ENCODE measurements at places on chromosomes 12 and 14.

DNA sequence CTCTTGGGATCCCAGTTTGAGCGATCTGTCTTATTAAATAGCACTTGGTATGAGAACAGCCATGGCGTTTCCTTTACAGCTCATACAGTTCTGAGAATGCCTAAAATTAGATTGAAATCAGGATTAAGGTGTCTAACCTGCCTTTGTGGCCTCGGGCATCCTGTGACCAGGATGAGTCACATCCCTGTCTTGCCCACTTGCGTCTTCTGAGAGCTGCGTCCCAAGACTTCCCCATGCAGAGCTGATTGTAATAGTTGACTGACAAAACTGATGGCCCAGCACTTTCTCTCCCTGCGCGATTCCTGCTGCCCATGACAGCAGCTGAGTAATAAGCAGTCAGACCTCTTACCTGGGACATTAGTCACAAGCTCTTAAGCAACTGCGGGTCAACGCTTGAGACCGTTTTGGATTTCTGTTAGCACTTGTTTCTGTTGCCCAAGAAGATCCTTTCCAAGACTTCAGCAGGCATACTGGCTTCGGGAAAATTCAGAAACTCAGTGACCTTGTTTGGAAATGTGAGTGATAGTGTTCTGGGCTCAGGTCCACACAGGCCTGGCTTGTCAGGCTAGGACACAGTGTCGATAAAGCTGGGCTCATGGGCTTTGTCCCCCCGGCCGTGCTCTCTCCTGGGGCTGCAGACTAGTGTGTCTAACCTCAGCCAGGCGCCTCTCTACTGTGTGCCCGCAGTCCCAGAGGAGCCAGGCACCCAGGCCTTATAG lies 169.9 kb upstream of the HIF1A start:
- no peak for DNase-seq

DNA sequence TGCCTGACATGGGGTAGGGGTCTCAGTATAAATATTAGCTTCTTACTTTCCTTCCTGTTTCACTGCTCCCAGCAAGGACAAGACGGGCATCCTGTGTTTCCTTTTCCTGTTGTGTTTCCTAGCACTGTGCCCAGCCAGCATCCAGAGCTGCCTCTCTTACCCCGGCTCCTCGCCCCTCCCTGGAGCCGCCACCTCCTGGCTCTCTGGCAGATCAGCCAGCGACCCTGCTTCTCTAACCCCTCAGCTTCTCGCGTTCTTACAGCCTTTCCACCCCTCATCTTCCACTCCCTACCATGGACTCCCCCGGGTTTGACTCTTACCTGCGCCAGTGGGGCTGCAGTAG lies 17.8 kb downstream of the HDAC7 start:
- DNase-seq, result no peak

DNA sequence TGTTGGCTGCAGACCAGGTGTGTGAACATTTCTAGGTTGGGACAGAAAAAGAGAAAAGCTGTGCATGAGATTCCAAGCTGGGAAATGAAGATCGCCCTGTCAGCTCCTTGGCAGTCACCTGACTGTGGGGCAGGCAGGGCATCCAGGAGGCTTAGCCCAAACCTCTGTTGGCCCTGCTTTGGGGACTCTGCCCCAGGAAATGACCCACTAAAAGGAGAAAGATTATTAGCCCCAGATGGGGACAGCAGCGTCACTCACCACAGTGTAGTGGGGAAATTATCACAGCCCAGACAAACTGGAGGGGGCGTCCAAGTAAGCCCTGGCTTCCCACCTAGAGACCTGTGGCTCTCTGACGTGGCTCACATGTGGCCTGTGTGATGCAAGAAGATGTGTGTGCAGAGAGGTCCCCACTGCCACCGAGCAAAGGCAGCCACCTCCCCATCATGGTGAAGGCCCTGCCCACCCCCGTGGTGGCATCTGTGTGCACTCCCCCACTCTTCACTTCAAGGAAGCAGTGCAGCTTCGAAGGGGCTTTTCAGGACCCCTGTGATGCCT lies 39.1 kb downstream of the DIO3 start:
- DNase-seq, result no peak

DNA sequence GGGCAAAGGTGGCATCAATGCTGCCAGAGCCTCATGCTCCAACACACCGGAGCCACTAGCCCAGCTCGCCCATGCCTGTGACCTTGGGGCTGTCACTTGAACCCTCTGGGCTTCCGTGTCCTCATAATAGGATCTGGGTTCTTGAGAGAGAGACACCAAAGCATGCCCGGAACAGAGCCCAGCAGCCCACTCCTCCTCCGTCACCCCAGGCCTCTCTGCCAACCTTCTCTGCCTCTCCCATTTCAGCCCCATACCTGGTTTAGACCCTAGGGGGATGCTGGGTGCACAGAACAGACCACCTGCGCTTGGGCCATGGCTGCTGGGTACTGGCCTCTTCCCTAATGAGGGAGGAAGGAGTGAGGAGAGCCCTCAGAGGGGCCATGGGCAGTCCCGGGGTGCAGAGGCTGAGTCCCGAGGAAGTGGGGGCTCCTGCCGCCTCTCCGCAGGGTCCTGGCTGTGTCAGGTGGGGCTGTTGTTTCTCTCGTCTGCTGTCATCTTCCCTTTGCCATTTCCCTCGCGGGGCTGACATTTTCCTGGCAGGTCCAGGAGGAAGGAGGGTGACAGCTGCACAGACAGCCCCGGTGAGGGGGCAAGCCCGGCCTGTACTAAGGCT lies 172.4 kb upstream of the RTL1 start:
- no peak for DNase-seq

DNA sequence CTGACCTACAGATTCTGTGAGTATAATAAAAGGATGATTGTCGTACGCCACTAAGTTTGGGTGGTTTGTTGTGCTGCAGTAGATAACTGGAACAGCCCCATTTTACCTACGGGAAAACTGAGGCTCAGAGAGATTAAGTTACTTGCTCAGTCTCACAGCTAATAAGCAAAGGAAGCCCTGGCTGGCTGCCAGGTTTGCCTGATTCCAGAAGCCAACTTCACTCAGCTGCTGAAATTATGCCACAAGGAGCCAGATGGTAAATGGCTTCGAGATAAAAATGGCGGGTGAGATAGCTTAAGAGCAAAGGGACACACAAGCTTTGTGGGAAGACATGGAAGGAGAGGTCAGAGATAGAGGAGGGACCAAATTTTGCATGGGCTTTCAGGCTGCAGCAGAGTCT lies 191.5 kb upstream of the NOS1 start:
- DNase-seq, result no peak

DNA sequence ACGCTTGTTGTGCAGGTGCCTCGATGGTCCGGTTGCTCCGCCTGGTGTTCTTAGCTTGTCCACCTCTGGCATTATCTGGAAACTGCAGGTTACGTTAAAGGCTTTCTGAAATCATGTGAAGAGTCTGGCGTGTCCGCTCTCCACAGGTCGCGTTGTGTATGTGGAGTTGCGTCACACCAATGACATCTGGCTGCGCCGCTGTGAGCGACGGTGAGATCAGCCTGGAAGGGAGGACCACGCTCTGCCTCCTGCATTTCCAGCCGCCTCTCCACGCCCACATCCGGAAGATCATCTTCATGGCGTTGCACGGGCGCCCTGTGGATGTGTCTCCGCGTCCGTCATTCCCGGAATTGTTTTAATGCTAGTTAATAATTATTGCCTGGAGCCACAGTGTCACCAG lies 50.6 kb upstream of the GALNT9 start:
- DNase-seq, result no peak

GRCh38 chr14:85811340-85811739 lies 281.4 kb downstream of the FLRT2 start:
- DNase-seq, result no peak

- no peak for DNase-seq
Observed at GRCh38 chr14:105168979-105169507, 467 bp upstream of the JAG2 start.

DNA sequence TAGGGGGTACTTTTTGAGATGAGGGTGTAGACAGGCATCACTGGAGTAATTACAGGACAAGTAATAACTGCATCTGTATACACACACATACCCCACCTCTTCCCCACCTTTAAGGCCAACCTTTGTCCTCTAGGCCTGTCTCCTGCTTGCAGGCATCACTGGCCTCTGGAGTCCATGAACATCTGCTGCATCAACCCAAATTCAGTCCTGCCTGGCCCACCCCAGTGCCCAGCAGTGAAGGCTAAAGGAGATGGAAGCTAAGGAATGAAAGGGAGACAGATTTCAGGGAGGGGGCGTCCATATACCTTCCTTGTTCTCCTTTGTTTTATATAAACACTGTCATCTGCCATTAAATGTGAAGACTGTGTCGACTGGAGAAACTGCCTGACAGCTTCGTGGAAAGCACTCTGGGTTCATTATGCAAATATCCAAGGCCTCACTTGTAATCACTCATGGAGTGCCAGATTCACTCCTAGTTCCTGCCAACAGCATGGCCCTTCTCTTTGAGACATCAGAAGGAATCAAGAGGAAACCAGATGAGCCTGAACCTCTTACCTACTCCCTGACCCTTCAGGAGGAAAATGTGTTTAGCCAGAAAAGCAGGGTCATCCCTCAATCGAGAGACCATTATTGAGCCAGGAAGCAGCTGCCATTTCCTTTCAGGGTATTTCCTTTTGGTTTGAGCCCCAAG lies 64.4 kb downstream of the SERPINA3 start:
- no peak for DNase-seq

GRCh38 chr12:121196902-121197301 lies 13.0 kb upstream of the P2RX4 start:
- DNase-seq, result no peak

DNA sequence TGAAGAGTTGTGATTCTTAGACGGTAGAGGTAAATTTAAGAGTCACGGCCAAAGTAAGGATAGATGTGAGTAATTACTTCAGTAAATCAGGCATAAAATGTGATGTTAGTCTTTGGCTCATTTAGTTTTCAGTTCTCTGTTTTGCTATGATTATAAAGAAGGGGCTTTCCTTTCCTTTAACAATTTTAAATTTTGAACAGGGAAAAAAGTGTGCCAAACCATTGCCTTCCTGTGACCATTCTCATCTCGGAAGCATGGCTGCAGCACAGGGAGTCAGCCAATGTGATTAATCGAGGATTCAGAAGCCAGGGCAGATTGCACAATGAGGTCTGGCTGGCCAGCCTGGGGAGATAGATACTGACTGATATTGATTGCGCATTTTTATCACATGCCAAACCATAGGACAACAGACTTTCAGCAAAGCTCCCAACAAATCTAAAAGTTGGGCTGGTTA lies 480.2 kb upstream of the PRICKLE1 start:
- DNase-seq, result no peak

DNA sequence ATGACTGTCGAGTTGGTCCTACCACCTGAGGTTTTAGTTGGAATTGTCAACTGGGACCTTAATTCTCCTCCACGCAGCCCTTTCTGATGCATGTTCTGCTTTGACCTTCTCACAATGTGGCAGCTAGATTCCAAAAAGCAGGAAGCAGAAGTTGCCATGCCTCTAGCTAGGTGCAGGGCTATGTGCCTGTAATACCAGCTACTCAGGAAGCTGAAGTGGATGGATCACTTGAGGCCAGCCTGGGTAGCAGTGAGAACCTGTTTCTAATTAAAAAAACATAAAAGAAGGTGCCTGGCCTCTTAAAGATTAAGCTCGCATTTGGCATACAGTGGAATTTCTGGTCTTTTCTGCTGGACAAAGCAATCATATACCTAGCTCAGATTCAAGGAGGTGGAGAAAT lies 77.1 kb downstream of the FGD4 start:
- no peak for DNase-seq

DNA sequence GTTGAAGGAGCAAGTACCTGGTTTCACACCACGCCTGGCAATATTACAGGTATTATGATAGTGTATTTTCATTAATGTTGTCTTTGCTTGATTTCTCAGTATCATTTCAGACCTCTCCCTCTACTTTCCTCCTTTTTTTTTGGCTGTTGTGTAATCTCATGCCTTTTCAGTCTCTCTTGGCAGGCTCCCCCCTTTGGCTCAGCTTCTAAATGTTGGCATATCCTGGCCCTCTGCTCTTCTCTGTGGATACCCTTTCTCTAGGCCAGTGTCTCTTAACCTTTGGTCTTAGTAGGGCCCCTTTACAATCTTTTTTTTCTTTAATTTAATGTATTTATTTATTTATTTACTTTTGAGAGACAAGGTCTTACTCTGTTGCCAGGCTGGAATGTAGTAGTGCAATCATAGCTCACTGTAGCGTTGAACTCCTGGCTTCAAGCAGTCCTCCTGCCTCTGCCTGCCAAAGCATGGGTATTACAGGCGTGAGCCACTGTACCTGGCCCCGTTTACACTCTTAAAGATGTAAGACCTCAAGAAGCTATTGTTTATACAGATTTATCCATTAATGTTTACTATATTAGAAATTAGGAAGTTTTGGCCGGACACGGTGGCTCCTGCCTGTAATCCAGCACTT lies 12.8 kb downstream of the MTHFD1 start:
- DNase-seq, result no peak

DNA sequence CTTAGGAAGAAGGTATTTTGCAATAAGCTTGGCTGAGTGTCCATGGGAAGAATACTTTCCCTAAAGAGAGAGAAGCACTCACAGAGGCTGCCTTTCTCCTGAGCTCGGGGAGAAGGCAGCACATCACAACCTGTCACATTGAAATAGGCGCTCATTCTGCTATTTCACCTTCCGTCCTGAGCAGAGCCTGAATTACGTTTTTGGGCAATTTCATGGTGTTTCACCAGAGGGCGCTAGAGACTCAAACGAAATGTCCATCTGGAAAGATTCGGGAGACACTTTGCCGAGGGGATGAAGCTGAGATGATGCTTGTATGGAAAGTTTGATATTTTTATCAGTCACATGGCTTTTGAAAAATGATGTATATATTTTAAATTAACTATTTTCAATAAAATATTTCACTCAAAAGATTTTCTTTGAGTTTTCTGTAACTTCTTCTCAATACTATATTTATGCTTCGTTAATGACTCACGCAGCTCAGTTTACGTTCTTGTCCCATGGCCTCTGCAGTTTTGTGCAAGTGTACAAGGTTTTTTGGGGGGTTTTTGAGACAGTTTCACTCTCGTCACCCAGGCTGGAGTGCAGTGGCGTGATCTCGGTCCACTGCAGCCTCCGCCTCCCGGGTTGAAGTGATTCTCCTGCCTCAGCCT lies 17.4 kb upstream of the B4GALNT3 start:
- no peak for DNase-seq

DNA sequence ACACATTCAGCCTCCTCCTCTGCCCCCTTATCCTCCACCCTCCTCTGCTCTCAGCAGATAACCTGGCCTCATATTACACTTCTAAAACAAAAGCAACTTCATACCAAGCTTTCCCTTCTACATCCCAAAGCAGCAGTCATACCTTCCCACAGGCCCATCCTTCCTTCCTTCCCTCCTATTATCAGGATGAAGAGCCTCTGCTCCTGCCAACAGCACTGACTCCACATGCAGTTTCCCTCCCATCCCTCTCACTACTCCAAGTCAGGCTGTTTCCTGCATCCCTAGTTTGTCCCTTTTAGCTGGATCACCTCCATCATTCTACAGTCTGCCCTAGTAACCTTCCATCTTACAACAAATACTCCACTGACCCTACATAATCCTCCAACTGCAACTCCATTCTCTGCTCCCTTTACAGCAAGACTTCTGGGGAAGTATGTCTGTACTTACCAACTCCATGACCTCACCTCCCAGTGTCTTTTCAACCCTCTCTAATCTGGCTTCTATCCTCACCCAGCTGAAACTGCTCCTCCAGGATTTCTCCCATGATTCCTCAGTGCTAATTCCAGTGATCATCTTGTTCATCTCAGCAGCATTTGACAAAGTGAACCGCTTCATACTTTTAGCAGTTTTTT lies 4.9 kb upstream of the YEATS4 start:
- DNase-seq, result no peak
